ENCODE measurements at places on chromosomes 13 and 19.
A peak's percentile ranks its signal among the peaks of the same experiment; 100 is the strongest.

DNA sequence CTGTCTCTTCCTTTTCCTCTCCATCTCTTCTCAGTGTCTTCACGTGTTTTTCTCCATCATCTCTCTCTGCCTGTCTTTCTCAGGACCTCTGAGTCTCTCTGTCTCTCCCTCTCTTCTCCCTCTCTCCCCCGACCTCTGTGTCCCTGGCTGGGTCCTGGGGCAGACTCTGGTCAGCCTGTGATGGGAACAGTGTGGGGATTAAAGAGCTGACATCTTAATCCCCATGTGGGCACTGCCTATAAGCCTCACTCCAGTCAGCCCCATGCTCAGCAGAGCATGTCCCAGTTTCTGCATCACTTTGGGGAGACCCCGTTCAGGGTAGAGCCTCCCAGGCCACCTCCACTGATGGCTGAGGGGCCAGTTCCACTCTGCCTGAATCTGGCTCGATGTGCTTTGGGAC is 16.2 kb downstream of the EGLN2 start:
- DNase-seq, result no peak

- DNase-seq, result peak; percentile 86
Observed at GRCh38 chr19:13154911-13155471, 4.8 kb downstream of the IER2 start.

DNA sequence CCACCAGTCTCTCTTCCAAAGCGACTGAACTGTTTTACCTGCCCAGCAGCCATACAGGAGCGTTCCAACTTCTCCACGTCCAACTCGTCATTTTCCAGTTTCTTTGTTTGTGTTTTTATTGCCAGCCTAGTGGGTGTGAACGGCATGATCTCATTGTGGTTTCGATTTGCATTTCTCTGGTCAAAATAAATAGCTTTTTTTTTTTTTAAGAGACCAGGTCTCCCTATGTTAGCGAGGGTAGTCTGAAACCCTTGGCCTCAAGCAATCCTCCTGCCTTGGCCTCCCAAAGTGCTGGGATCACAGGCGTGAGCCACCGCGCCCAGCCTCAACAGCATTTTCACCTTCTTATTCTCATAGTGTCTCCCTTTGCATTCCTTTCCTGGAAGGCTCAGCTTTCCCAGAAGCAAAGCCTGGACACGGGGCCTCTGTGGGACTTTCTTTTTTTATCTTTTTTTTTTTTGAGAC is 4.2 kb upstream of the JSRP1 start:
- no peak for DNase-seq

DNA sequence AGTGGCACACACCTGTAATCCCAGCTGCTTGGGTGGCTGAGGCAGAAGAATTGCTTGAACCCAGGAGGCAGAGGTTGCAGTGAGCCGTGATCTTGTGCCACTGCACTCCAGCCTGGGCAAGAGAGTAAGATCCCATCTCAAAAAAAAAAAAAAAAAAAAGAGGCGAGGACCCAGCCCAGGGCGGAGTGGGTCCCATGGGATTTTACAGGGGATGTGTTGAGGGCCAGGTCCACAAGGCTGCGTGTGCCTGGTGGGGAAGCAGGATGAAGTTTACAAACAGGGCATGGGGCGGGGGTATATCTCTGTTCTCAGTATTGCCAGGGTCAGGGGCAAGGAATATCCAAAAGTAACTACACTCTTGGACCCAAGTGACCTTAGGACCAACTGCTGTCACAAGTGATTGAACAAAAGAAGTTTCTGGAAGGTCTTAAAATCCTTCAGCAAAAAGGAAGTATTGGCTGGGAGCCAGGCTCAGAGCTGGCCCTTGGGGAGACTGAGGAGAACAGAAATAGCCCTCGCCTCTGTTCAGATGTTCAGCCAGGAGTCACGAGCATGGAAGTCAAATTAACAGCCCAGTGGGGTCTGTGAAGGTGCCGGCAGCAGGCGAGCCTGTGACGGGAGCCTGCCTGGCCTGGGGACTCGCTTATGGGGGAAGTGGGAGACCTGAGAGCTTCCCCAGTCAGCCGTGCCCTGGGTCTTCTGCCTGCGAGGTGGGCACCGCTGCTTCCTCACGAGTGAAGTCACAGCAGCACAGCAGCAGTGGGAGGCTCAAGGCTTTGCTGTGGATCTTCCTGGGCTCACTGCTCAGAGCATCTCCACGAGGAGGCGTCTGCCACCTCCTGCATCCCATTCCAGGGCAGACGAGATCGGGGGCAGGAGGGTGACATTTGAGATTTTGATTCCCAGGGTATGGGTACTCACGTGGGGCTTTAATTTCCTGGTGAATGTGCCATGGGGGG is 6.4 kb downstream of the MYO9B start:
- no peak for DNase-seq

DNA sequence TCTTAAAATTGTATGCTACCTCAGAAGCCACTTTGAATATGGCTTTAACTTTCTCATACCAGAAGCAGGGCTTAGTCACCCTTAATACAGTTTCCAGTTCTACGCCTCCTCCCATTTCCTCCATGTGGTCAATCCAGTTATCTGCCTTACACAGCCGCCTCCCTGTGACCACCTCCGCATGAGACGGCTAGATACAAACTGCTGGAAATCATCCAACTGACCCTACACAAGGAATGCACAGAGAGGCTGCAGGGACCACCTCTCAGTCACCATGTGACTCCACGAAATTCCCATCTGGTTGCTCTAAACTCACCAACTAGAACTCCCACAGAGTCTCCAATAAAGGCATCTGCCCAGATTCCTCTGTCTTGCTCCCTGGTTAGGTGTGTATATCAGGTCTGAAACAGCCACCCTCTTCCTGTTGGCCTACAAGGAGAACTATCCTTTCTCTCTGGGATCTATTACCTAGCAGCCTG is 6.8 kb downstream of the ZNF564 start:
- no peak for DNase-seq

DNA sequence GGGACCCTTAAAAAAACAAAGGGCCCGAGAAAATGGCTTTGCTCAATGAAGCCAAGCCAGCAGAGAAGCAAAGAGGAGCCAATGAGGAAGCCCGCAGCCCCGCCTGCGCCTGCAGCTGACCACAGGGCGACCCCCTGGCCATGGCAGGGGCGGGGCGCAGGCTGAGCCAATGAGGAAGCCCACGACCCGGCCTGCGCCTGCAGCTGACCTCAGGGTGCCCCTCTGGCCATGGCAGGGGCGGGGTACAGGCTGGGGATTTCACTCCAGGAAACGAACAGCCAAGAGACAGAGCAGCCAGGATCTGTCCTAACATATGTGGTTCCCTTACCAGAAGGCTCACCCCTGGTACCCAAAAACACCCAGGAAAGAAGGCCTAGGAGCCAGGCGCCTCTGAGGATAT is 101.4 kb downstream of the STK24 start:
- no peak for DNase-seq

All from natural killer cell treated with Interleukin-12 subunit alpha and Interleukin-12 subunit beta and Interleukin-15 and Interleukin-18, amount 100 ng/mL, for 72 hours (primary cell).